ENCODE measurements at places on chromosomes 3 and 15.
A peak's percentile ranks its signal among the peaks of the same experiment; 100 is the strongest.

DNA sequence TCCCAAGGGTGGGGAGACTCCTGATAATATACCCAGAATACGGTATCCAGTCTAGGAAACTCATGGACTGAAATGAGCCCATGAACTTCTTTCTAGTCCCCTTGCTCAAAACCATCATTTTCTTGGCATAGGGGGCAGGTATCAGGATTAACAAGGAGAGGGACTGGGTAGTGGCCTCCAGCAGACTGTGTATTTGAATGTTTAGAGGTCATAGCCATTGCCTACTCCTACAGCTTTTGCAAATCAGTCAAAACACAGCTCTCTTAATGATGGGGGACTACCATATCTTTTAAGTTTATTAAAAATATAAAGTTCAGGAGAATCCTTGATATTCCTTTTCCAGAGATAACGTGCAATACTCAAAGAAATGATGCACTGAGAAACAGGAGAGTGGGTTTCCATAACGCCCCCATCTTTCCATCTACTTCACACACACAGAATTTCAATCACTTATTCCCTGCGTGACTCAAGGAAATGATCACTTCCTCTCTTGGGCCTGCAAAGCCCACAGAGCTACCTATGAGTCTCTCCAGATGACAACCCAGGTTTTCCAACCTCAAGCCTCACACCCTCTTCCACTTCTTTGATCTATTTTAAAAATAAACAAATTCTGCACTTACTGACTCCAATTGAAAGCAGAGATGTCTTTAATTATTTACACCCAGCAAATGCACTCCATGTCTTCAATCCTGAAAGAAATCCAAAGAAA lies 584.0 kb upstream of the LMCD1 start:
- DNase-seq = no peak

GRCh38 chr15:93649691-93650235 lies 560.8 kb upstream of the RGMA start:
- no peak for DNase-seq

DNA sequence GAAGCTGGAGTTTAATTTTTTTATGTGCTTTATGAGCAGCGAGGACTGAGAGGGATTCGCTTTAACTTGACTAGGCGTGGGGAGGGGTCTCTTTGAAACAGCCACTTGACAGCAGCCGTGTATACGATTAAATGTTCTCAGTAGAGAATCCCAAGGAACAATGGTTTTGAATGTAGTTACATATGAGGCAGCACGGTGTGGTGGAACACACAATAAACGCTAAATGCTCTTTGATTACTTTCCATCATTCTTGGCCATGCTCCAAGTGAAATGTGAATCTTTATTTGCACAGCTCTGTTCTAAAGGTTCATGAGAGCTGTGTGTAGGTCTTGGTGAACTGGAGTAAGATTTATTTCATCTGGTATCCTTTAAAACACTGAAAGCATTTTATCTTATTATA lies 251.4 kb upstream of the TGFBR2 start:
- DNase-seq = no peak

DNA sequence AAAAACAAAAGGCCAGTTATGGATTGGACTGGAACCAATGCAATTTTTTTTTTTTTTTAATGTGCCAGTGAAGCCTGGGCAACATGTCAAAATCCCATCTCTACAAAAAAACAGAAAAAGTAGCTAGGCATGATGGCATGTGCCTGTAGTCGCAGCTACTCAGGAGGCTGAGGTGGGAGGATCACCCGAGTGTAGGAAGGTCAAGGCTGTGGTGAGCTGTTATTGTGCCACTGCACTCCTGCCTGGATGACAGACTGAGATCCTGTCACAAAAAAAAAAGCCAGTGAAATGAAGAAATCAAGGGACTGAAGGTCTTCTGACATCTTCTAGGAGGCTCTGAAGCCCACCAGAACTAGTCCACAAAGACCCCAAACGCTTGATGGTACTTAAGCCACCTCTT lies 101.2 kb downstream of the IQSEC1 start:
- DNase-seq = no peak

DNA sequence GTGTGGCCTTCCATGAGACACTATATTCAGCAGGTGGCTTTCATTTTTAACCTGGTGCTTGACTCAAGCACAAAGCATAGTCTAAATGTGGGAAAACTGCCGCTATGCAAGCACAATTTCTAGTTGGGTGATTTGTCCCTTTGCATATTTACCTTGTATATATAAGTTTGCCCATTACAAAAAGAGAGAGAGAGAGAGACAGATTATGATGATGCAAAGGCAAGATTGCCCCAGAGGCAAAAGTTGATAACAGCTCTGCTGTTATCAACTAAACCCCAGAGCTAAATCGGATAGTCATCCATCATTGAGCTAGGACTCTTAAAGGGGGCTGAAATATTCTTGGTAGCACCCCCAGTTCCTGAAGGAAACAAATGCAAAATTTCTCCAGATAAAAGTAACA lies 141.5 kb downstream of the AQP9 start:
- no peak for DNase-seq

DNA sequence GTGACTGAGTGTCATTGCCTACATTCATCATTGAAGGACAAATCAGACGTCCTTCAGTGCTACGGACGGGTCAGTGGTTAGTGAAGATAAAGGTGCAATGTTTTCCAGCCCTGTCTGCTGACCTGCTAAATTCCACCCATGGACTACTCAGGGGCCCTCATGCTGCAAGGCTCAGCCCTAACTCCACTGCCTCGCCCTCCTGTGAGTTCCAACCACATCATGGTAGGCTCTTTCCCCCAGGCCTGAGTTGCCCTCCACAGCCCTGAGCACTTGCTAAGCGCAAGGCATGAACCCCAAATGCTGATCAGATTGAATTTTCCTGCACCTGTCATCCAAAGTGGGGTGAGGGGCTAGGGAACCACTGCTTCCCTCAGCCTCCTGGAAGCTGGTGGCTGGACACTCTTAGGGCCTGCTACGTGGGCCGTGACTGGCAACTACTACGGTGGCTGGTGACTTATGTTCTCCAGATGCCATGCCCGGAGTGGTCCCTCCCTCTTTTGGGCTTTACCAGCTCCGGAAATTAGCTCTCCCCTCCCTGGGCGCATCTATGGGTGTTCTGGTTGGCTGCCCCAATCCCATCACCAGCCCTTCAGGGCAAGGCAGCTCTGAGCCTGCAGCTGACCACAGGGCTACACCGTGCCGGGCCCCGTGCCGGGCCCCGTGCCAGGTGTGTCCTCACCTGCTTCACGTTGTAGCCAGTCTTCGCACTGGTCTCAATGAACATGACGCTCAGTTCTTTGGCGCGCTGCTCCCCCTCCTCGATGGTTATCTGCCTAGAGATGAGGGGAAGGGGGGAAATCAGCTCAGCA lies 32.1 kb downstream of the SRPRB start:
- no peak for DNase-seq

GRCh38 chr15:78034495-78035191 lies 42.9 kb downstream of the TBC1D2B start:
- no peak for DNase-seq

- no peak for DNase-seq
Observed at GRCh38 chr15:91348752-91349500, 248.9 kb downstream of the SV2B start.

DNA sequence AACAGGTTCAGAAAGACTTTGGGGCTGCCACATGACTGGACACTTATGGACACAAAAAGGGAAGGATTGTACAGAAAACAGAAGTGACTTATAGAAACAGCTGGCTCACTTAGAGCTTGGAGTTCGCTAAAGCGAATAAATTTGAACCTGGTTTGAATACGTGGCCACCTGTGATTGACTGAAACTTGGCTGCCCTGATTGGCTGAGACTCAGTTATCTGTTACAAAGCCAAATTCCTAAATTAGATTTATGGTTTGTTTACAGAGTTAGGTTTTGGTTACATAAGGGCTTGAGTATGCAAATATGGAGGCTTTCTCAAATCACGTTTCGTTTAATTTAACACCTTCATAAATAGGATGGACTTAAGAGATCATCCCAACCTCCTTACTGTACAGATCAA lies 270.2 kb downstream of the THSD4 start:
- no peak for DNase-seq

GRCh38 chr15:57253500-57253899 lies 122.8 kb upstream of the CGNL1 start:
- DNase-seq = no peak

DNA sequence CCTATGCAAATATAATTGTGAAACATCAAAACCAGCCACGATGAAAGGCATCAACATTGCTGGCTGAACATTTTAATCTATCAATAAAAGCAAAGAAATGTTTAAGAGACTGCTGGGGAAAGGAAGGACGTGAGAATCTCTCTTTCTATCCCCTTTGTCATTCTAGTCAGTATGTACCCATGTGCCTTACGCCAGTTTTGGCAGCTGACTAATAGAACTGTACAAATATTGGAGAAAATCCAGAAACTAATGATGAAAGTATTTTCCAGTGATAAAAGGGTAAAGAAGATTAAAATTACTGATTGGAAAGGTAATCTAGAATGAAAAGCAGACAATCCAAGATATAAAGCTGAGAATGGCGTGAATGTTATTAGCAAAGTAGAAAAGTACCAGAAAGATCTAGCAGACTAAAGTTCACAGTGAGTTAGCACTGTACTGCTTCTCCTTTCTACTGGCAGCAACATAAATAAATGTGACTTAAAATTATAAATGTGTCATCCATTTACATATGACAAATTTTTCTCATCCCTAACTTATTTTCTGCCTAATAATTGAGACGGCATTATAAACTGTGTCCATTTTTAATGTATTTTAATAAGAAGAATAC lies 401.9 kb upstream of the CNTN4 start:
- no peak for DNase-seq

DNA sequence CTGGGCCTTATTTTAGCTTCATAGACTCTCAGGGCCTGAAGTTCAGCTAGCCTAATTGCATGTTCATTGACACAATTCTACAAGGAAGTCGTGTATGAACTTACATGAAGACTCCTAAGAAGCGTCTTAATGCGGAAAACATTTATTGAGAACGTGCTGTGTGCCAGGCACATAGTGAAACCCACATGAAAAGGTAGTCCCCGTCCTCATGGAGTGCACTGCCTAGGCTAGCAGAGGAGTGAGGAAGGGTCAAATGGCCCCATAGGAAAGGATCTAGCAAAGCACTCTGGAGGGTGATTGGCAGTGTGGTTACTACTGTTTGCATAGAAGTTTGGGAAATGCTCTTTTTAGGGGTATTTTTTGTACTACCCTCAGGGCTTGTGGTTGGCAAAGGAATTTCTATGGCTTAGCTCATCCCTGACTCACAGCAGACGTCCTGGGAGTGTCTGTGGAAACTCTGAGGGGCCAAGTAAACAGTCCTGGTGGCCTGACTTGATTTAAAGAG lies 854 bp upstream of the NPTN start:
- peak; percentile 60 for DNase-seq

DNA sequence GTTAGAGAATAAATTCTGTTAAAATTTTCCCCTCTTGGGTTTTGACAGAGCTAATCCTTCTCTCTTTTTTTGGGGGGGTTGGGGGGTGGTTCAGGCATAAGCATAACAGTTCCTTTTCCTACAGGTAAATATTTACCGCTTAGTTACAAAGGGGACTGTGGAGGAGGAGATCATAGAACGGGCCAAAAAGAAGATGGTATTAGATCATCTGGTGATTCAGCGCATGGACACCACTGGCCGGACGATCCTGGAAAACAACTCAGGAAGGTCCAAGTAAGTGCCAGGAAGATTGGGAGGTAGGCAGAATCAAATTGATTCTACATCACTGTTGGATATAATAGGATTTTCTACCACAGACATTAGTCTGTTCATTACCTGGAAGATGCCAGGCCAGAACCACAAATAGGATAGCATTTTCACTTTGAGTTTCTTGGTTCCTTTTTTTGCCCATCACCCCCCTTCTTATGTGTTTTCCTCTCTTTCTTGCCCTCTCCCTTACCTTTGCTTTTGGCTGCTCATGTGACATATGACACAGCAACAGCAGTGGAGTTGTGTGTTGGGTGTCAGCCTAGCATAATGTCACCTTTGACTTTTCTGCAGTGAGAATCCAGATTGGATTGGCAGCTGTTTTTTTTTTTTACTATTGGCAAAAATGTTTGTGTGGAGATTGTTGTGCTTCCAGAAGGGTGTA lies 79.0 kb downstream of the CHD2 start:
- DNase-seq = peak; percentile 32

- DNase-seq = no peak
Observed at GRCh38 chr3:146156095-146156494, 4.9 kb downstream of the PLOD2 start.

GRCh38 chr15:74815121-74815934 lies 2.7 kb downstream of the LMAN1L start:
- DNase-seq = no peak

- DNase-seq = no peak
Observed at GRCh38 chr15:44782516-44782915, 46.2 kb downstream of the TRIM69 start.

GRCh38 chr3:20197775-20198174 lies 11.8 kb upstream of the SGO1 start:
- DNase-seq = peak; percentile 71

- DNase-seq = no peak
Observed at GRCh38 chr3:24899901-24900603, 405.4 kb upstream of the THRB start.
